ENCODE measurements at places on chromosomes 3 and 15.
A peak's percentile ranks its signal among the peaks of the same experiment; 100 is the strongest.

- no peak for DNase-seq
These were observed 222.5 kb downstream of the SNRPN start for GRCh38 chr15:25176991-25177954.

- no peak for DNase-seq
These were observed 9.7 kb upstream of the PGPEP1L start for GRCh38 chr15:99017322-99017701.

DNA sequence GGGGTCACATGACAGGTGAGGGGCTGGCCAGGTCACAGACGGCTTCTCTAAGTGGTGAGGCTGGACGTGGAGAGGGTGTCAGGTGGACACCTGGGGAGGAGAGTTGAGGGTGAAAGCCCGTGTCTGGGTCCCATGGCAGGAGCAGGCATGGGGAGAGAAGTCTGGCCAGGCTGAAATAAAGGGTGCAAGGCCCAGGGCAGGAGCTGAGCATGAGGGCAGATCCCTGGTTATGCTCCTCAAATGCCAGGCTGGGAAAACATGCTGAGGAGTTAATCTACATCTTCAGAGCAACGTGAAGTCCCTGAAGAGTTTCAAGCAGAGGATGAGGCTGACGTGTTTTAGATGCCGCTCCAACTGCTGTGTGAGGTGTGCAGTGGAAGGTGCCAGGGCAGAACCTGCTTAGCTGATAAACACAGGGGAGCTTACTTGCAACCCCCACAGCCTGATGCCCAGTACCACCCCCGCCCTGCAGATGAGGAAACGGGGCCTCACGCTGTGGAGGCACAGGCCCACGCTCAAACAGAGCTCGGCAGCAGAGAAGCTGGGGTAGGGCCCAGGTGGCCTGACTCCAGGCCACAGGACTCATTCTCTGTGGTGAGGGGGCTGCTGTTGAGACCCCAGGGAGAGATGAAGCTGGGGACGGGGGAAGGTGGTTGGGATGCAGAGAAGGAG lies 40.5 kb downstream of the HCN4 start:
- DNase-seq, result no peak

GRCh38 chr3:228442-229182 lies 32.0 kb downstream of the CHL1 start:
- no peak for DNase-seq

GRCh38 chr15:40506964-40507571 lies 36.3 kb downstream of the CHST14 start:
- DNase-seq, result peak; percentile 30

GRCh38 chr3:69499899-69500421 lies 114.1 kb upstream of the FRMD4B start:
- no peak for DNase-seq

DNA sequence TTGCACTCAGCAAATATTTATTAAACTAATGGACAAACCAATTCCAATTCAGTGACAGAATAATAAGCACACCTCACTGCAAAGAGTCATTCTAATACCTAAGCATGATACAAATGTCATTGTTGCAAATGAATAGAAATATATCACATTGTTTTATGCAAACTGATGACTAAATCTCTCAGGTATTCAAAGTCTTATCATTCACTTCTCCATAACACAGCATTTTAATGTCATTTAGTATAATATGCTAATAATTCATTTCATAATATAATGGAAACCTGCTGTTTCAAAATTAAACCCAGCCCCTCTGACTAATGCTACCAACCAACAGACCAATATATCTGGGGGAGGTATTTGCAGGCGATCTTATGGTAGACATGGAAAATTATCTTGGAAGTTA lies 71.8 kb downstream of the FGF7 start:
- DNase-seq, result no peak
